ENCODE measurements at places on chromosomes 6 and 20. TPM values are rescaled to one million over a fixed set of nuclear protein-coding genes. Genes with fewer than 3 reads are reported as not detected.

DNA sequence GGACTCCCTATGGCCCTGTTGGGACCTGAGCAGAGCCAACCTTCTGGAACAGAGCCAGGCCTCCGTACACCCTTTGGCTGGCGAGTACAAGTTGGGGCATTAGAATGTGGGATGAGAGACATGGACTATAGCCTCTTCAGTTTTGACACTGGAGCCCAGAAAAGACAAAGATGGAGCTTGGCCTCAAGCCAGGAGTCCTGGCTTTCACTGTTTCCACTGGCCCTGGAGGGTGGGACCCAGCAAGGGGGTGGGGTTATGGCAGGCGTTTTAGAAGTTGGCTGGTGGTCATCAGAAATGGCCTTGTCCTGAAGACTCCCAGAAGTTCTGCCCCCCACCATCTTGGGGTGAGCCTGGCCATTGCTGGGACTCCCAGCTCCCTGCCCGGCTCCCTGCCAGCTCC, 21.8 kb downstream of the ITPR3 start:
- no peak for DNase-seq

DNA sequence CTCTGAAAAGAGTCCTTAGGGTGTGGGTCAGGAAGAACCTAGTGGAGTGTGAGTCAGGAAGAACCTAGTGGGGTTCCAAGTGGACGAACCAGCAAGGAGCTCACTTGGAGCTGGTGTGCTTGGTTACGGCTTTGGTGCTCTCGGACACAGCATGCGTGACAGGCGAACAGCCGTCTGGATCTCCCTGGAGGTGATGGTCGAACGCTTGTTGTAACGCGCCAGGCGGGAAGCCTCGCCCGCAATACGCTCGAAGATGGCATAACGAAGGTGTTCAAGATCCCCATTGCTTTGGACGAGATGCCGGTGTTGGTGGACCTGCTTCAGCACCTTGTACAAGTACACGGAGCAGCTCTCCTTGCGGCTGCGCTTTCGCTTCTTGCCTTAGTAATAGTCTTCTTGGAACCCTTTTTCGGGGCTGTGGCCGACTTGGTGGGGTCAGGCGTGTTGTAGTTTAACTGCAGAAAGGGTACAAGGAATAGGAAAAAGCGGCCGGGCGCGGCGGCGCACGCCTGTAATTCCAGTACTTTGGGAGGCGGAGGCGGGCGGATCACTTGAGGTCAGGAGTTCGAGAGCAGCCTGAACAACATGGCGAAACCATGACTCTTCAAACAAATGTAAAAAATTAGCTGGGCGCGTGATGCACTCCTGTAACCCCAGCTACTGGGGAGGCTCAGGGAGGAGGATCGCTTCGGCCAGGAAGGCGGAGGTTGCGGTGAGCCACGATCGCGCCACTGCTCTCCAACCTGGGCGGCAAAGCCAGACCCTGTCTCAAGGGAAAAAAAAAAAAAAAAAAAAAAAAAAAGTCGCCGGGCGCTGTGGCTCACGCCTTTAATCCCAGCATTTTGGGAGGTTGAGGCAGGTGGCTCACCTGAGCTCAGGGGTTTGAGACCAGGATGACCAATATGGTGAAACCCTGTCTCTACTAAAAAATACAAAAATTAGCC, 48.0 kb downstream of the OR2B2 start:
- peak; percentile 52 for DNase-seq

- DNase-seq, result no peak
These were observed 61.1 kb upstream of the MARCKS start for GRCh38 chr6:113796038-113796437.

GRCh38 chr20:34403908-34404307, 40.8 kb downstream of the ITCH start:
- no peak for DNase-seq

GRCh38 chr6:31528307-31528777, 420 bp upstream of the MCCD1 start:
- DNase-seq, result no peak

DNA sequence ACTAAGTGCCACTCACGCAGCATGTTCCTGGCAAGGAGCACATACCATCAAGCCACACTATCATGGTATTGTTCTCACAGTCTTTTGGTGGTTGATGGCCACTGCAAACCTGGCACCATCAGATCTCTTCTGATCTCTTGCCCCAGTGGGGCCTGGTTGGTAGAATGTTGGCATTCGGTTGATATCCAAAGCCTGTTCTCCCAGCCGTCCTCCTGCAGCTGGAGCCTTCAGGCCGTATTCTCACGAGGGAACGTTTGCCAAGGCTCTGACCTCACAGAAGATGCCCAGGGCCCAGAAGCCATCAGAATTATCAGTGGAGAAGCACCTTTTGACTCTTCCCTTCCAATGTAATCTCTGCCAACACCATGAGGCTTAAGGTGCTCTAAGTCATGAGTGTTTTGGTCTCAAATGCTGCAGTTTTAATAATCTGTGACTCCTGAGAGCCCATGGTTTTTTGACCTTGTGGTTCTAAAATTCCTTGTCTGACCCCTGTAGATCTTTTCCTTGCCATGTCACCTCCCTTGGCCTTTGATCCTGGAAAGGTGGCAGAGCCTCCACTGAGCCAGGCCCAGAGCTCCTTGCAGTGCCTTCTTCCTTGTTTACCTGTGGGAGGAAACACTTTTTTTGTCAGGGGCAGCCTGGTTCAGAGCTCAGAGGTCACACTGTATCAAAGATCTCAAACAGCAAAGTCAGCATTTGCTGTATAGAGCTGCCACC, 27.8 kb downstream of the POFUT1 start:
- no peak for DNase-seq

DNA sequence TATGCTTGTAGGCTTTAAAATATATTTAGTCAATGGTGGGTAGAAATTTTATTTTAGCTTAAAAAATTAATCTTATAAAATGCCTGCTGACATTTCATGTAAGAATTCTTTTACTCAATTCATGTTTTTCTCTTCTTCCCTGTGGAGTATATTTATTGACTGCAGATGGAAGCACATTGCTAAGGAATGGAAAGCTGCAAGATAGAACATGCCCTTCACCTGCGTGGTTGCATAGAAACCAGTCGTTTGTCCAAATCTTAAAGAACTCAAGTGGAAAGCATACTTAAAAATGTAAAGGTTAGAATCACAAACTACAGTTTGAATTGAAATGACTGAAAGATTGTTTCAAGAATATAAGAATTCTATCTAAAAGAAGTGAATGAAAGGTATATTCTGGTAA, 30.7 kb downstream of the C6orf163 start:
- DNase-seq, result no peak

GRCh38 chr6:12224251-12224650, 65.9 kb upstream of the EDN1 start:
- no peak for DNase-seq

The ADGRB3 gene
- not detected for total RNA-seq
